ENCODE measurements at places on chromosomes 5 and 9.
A peak's percentile ranks its signal among the peaks of the same experiment; 100 is the strongest.

DNA sequence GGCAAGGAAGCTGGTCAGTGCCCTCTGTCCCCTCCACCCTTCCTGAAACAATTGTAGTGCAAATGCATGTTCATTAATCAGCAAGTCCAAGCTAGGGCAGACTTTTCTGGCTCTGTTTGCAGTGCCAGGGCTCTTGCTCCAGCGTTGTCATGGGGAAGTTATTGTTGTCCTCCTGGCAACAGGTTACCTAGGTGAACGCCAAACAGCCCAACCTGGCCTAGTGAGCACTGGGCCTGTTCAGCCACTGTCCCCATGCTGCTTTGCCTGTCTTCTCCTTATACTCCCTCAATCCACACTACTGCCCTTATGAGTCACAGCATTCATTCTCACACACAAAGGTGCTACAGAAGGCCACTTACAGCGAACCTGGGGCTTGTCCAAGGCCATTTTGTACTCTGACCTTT lies 34.5 kb upstream of the GLIS3 start:
- DNase-seq, result no peak

DNA sequence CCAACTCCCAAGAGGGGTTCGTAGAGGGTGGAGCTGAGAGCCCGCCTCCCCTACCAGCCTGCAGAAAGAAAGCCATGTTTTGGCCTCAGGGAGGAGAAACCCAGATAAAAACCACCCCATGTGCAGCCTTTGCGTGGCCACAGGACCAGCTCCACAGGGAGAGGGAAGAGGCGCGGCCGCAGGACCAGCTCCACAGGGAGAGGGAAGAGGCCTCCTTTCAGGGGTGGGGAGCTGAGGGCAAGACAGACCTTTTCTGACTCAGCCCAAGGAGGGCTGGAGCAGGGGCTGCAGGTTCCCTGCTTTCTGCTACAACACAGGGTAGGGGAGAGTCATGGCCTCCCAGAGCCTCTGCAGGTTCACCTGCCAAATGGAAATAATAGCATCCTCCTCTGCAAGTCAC lies 37.6 kb upstream of the KCNMB1 start:
- no peak for DNase-seq

GRCh38 chr5:64165500-64166200 lies at the start of gene RNF180:
Gene RNF180, plus strand, starts transcription at chr5:64165843. Its CDS starts 34,965 bp downstream, at chr5:64200808.
- no peak for DNase-seq

GRCh38 chr5:10339058-10339811 lies 14.3 kb upstream of the MARCHF6 start:
- DNase-seq, result no peak

- no peak for DNase-seq
These were observed 108.5 kb downstream of the NFIB start for GRCh38 chr9:14205463-14205862.

GRCh38 chr5:34415559-34416198 lies 240.4 kb upstream of the RAI14 start:
- no peak for DNase-seq

GRCh38 chr5:72628771-72629371 lies 121.7 kb upstream of the ZNF366 start:
- no peak for DNase-seq

DNA sequence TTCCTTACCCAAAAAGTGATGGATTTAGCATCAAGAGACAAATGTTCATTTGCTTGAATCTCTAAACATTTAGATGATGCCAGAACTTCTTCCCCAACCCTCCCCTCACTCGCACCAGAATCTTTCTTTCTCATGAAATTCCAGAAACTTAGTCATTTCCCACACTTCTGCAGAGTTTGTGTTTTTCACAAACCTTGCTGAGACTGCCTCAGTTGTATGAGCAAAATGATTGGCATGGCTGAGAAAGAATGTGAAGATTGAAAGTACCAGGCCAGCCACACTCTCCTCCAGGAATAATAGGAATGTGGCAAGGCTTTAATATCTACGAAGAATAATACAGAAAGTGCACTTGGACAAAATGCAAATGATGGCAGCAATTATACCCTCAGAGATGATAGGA lies 428.3 kb upstream of the CDH6 start:
- no peak for DNase-seq

- DNase-seq, result no peak
These were observed 2.2 kb upstream of the NSMF start for GRCh38 chr9:137461316-137461662.

- no peak for DNase-seq
These were observed 61.7 kb downstream of the MRPL36 start for GRCh38 chr5:1737790-1738405.

DNA sequence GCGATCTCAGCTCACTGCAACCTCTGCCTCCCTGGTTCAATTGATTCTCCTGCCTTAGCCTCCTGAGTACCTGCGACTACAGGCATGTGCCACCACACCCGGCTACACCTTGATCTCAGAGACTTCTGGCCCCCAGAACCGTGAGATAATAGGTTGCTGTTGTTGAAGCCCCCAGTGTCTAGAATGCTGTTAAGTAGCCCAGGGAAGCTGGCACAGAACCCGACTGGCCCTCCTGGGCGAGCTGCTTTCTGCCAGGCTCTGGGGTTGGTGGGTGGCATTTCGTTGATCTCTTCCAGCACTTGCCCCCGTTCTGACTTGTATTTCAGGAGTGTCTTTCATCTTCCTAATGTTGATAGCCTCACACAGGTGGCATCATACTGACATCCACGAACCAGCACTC lies 807.1 kb downstream of the CDH9 start:
- DNase-seq, result no peak

DNA sequence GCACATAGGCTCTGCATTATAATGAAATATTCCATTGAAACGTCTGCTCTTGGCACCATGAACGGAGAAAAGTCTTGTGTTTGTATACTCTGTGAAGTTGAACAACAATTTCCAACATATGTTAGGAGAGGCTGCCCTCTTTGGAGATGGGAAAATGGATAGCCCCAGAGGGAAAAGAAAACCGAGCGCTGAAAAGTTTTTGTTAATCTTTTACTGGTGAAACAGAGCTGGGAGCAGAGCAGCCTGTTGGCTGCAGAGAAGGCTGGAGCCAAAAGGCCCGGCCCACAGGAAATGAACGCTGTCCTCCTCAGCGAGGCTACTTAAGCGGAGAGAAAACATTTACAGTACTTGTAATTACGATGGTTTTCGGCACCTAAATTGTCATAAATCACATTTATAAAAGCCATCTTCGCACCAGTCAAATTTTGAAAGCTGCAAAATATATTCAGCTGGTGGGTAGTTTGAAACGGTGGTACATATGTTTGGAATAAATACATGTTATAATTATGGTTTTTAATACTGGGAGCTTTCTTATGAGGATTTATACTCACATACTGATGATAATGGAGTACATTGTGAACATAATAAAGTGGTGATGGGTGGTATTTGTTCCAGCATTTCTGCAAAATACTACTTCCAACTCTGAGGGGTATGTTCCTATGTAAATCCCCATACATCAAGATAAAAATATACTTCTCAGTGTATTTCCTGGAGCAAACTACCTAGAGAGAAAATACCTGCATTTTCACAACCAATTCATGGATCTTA lies 129.6 kb upstream of the CNTLN start:
- no peak for DNase-seq

GRCh38 chr9:126822278-126822677 lies 17.4 kb downstream of the ZBTB43 start:
- DNase-seq, result no peak

GRCh38 chr5:125274938-125275724 lies 528.7 kb upstream of the ZNF608 start:
- DNase-seq, result peak; percentile 19

GRCh38 chr9:113950195-113951031 lies 74.3 kb downstream of the ZNF618 start:
- DNase-seq, result no peak

DNA sequence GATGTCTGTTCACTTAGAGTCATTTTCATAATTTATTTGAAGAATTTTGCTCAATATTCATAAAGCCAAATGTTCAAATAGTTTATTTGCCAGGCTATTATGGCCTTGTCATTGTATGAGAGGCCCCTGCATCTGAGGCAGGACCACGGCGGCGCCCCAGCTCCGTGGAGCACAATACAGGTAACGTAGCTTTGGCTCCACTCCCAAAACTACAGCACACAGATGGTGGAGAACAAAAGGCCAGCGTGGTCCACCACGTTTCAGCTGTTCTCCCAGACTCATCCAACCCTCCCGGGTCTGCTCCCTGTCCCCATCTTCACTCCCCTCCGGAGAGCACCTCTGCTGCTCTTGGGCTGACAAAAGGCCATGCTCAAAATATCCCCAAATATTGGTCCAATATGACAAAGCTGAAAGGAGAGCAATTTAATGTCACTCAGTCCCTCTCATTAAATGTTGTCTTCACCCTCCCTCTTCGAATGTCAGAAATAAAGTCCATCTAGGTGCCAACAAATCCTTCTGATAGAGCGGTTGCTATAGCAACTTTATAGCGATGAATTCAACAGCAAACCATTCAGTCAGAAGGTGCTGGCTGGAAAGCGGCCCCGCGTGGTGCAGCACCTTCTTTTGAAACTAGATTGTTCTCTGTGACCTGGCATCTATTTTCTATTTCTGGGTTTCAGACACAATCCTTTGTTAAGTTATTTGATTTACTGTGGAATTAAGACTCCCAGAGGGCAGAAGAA lies 504.3 kb downstream of the ARHGEF28 start:
- peak; percentile 84 for DNase-seq

DNA sequence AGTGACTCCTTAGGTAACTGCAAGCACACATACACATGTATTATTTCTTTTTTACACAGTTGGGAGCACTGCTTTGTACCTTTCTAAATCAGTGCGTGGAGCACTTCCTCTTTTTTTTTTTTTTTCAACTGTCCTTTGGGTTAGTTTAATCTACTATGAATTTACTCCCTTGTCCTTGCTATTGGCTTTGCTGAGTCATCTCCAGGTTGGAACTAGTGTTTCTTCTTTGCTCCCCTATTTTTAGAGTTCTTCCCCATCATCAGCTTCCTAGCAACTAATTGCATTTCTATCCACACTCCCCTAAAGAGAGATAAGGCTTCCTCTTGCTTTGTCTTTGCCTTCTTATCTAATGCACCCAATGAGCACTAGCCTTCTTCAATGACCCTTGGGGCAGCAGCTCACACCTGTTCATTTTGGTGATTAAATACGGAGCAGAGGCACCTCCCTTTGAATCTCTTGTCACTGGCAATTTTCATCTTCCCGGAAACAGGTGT lies 24.3 kb downstream of the S100Z start:
- no peak for DNase-seq

- no peak for DNase-seq
These were observed 63.6 kb upstream of the UBAC1 start for GRCh38 chr9:136024696-136025316.

- no peak for DNase-seq
These were observed 29.8 kb downstream of the TCF7 start for GRCh38 chr5:134143944-134144941.

DNA sequence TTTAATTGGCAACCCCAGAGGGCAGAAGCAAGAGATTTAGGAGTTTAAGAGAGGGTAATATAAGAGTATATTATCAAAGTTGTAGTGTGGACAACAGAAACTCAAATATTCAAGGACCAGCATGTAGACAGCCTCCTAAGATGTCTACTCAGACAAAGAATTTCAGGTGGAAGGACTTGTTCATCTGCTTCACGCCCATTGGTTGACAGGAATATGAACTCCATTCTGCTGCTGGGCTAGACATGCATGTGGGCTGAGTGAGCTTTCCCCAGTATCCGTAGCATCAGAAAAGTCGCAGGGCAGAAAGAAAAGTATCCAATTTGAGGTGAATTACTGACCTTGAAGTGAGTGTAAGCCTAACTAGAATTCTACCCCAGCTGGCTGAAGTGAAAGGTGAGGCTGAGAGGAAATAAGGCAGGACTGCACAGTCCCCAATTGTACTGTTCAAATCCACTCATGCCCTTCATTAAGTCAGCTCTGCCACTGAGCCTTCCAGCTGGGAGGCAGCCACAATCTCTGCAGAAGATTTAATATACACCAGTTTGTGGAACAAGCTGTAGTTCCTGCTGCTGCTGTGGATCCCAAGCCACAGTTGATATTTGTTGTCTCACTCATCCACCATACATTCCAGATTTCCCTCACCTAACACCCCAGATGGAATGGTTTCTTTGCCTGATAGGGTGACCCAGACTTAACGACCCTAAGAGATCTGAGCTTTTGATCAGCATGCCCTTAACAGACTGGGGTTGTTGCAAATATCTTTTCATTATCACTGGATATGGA lies 41.2 kb downstream of the PDCD1LG2 start:
- no peak for DNase-seq

DNA sequence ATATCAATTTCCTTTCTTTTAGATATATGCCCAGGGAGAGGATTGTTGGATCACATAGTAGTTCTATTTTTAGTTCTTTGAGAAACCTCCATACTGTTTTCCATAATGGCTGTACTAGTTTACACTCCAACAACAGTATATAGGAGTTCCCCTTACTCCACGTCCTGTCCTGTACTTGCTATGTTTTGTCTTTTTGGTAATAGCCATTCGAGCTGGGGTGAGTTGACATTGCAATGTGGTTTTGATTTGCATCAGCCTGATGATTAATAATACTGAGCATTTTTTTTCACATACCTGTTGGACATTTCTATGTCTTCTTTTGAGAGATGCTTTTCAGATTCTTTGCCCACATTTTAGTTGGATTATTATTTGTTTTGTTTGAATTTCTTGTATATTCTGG lies 445.9 kb downstream of the NTRK2 start:
- no peak for DNase-seq

DNA sequence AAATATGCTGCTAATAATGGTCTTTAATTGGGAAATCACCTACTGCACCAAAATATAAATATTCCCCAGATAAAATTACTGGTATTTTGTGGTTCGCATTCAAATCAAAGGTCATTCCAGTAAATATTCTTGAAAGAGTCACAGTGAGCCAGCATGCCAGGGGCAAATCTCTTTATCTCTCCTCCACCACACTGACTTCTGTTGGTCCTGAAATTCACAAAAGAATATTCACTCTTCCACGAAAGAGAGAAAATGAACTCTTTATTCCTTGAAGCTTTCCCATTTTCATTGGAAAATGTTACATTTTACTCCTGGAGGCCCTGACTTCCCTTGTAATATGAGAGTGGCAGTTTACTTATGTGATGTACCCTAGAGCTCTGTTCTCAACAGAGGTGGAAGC lies 39.7 kb downstream of the ZNF366 start:
- no peak for DNase-seq

- DNase-seq, result no peak
These were observed 1.3 kb downstream of the C5orf15 start for GRCh38 chr5:133967124-133967523.

DNA sequence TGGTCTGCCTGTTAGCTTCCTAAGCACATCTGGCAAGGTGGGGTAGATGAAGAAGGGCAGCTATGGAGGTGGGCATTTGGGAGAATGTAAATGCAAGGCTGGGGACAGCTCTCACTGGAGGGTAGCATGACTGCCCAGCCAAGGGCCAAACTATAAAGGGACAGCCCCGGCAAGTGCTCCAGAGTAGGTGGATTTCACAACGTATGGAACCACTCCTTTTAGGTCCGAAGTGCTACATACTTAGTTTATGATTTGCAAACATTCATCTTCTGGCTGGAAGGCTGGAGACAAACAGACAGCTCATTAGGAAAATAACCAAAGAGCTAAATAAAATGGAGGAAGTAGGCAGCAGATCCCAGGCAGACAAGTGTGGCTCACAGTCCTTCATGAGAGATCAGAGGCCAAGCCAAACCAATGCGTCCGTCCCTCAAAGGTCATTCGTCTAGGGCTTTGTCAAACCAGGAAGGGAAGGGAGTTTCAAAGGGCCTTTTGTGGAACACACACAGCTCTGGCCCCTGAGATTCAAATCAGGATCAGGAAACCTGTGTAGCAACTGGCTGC lies 42.5 kb upstream of the GLRX start:
- no peak for DNase-seq

- no peak for DNase-seq
These were observed 204.4 kb downstream of the SH3GL2 start for GRCh38 chr9:17783227-17783626.
